HEK293T (cell line): ENCODE measurements at places on chromosomes 3 and 15.

GRCh38 chr15:72502220-72502809, 28.2 kb downstream of the ARIH1 start:
- no peak for DNase-seq

GRCh38 chr3:50347187-50347813, 1.8 kb upstream of the ZMYND10 start:
- DNase-seq: peak; percentile 66

DNA sequence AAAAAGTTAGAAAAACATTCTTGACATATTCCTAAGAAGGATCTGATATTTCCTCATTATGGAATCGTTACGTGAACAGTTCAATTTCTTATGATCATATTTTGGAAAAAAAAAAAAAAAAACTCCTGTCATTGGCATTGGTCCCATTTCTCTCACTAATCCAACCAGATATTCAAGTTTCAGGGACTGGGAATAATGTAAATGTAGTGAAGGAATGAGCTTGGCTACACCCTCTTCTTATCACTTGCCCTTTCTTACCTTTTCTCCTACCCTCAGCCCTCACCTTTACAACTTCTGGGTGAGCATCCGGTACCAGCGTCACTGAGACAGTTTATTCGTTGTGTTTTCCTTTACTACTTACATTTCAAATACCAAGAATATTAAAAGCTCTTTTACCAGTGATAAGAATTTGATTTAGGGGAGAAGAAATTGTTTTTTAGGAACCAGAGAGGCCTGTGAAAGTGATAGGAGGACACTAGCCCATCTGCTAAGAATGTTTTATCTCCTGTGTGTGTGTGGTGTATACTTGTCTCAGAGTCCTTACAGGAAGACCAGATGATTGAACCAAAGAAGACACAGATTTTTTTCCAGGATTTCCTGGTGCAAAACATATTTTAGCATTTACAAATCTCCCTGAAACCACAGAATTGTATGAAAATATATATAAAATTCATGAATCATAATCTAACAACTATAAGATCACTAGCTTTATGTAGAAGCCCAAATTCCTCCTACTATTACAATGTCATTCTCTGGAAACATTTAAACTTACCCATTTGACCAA, 946.7 kb downstream of the ZPLD1 start:
- no peak for DNase-seq

GRCh38 chr3:10004506-10004905, 17.9 kb upstream of the EMC3 start:
- no peak for DNase-seq

- no peak for DNase-seq
These were observed 11.5 kb upstream of the BUB1B start for GRCh38 chr15:40149339-40149738.

- DNase-seq: no peak
These were observed 16.4 kb downstream of the KLF13 start for GRCh38 chr15:31342781-31343626.

DNA sequence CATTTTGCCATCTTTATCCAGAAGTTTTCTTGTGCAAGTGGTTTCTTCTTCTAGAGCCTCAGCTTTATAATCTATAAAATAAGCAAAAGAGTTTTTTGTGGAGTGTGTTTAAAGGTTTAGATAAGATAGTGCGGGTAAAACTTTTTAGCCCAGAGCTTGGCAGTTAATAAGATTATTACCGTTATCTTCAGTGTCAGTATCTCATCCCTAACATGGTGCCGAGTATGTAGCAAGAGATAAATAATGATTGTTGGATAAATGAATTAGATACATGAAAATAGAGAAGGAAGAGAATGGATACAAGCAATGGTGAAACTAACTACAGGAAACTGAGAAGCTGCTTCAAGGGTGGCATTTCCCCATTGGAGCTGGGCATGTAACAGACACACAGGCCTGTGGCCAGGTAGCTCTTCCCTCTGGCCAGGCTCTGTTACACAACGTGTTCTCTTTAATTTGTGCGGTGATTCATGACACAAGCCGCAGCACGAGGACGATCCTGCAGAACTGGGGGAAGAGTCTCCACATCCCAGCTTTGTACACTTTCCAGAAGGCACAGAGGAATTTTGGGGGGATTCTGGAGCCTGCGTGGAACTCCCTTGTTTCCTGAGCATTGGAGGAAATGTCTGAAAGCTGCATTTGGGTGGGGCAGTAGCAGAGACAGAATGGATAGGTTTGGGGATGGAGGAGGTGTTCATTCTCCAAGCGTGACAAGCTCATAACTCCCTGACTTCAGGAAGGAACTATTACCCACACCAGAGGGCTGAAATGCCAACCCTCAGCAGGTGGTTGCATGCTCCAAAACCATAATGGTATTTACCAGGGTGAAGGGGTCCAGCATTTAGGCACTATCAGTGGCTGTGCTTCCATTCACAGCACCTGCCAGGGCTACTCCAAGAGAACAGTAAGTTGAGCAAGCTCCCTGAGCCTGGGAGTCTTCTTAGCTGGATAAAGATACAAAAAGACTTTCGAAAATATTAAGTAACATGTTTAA, 14.2 kb upstream of the ST6GAL1 start:
- DNase-seq: no peak

- DNase-seq: no peak
These were observed 7.6 kb downstream of the SCG3 start for GRCh38 chr15:51688863-51689262.

GRCh38 chr15:99385865-99386264, 134.6 kb downstream of the LRRC28 start:
- no peak for DNase-seq

DNA sequence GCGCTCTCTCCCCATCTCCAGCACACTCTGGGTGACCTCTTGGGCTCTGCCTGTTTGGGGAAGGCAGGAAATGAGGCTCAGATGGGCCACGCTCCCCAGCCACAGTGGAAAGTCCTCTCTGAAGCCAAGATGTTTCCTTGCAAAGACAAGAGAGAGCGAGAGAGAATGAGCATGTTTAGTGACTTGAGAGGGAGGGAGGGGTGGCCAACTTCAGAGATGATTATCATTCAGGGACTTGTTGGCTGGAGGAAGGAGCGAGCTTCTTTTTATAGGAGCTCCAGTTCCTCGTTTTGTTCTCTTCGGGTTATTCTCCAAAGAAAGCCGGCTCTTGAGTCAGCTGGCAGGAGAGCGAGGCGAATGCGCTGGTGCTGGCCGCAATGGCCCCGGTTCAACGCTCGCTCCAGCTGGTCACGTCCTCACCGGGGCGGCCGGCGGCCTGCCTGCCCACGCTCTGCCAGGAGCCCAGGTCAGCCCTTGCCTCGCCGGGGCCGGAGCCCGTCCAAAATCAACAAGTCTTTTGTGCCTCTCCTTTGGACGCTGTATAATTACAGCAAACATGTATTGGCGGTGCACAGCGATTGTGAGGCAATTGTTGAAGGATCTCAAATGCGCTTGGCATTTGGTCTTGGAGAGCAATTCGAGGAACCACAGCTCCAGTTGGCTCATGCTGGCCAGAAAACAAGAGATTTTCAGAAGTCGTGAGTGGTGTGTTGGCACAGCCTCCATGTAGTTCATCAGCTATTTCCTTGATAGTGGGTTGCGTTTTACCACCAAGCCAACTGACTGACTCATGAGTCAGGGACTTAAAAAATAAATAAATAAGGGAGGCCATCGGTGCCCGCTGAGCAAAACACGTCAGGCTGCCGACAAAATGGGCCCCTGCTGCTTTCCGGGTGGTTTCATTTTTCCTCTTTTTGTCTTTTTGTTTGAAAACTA, 288.6 kb downstream of the UACA start:
- no peak for DNase-seq

- DNase-seq: no peak
These were observed 16.2 kb upstream of the TJP1 start for GRCh38 chr15:29838352-29839010.

DNA sequence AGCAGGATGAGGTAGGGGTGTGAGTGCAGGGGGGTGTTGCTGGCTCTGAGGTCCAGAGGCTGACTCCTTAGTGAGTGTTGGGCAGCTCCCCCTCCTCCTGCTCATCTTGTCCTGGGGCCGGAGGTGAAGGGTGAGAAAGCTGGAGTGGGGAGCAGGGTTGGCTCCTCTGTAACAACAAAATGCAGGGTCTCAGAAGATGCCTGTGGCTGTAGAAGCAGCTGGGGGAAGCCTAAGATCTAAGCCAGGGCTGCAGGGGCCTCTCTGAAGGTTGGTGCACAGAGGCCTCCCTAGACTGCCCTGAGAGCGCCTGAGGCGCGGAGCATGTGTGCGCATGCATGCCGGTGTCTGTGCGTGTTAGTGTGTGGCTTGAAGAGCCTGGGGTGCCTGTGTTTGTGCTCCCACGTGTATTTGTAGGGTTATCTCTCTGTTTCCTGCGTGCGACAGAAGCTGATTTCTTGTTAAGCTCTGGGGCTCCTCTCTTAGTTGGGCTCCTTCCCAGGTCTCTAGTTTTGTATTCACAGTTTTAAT, 5.3 kb upstream of the HDAC11 start:
- no peak for DNase-seq

DNA sequence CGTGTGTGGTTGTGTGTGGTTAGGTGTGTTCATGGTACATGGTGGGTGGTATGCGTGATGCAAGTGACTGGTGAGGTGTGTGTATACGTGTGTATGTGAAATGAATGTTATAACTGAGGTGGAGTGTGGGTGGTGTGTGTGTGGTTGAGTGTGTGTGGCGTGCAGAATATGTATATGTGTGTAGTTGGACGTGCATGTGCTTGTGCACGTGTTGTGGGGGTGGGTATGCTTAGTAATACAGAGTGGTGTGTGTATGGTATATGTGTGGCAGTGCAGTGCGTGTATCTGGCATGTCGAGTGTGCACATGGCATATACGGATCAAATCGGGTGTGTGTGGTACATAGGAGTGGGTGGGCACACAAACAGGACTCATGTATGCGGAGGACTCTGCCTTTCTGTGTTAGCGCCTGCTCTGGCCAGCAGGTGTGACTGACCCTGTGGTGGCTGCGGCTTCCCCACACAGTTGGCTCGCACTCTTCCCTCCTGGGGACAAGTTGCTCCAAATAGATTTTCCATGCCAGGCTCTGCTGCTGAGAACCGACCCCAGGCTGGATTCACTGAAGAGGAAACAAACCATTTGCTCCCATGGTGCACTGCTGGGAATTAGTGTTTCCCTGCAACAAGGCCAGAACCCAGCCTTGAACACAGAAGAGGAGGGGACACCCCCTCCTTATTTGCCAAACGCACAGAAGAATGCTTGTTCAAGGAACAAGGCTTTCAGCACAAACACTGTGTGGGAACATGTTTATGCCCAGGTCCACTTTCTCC, 1.2 kb upstream of the C3orf70 start:
- DNase-seq: no peak

DNA sequence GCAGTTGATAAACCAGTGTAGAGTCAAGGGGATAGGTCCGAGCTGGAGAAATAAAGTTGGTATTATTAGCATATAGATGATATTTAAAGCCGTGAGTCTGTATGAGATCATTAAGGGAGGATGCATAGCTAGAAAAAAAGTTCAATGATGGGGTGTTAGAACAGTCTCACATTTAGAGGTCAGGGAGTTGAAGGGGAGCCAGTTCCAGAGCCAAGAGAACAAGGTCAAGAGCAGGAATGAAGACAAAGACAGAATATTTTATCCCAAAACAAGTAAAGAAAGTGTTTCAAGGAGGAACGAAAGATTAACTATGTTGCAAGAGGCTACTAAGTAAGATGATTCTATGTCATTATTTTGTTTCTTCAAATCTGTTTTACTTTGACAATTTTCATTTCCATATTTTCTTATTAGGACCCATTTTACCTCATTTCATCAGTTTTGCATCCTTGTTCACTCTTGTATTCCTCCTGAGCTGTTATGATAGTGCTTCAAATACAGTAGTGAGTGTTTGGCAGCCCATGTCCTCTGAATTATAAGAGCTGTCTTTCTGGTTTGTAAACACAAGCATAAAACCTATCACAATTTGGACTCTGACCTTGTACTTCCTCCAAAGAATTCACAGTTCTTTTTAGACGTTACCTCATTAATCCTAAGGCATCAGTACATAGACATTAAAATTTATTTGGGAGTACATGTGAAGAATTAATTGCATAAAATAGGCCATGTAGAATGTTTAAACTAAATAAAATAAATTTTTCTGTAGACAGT, 695.7 kb upstream of the NECTIN3 start:
- no peak for DNase-seq

DNA sequence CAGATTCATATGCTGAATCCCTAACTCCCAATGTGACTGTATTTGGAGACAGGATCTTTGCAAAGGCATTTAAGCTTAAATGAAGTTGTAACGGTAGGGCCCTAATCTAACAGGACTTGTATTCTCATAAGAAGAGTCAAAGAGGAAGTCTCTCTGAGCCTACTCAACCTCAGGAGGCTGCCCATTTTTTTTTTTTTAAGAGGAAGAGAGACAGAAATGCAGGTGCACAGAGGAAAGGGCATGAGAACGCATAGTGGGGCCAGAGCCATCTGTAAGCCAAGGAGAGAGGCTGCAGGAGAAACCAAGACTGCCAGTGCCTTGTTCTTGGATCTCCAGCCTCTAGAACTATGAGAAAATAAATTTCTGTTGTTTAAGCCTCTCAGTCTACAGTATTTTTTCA, 28.4 kb downstream of the ZNF860 start:
- no peak for DNase-seq

DNA sequence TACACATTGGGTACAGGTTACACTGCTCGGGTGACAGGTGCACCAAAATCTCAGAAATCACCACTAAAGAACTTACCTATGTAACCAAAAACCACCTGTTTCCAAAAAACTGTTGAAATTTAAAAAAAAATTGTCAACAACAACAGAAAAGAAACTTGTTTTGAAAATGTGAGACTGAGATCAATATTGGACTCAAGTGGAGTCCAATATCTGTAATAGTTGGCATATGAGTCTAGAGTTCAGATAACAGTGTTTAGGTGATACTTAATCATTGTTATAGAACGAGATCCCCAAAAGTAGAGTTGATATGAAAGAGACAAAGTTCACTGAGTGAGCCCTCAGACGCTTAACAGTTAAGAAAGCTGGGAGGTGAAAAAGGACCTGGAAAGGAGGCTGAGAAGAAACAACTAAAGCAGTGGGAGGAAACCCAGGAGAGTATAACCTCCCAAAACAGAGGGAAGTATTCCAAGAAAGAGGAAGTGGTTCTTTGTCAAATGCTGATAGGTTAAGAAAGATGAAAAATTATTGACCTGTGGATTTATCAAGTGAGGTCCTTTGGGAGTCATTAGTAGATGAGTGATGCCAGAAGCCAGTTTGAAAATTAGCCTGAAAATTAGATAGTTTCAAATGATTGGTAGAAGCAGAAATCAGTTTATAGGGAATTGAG, 388.6 kb upstream of the DPH6 start:
- DNase-seq: no peak

GRCh38 chr3:88589138-88589537, 439.4 kb downstream of the C3orf38 start:
- DNase-seq: peak; percentile 4

DNA sequence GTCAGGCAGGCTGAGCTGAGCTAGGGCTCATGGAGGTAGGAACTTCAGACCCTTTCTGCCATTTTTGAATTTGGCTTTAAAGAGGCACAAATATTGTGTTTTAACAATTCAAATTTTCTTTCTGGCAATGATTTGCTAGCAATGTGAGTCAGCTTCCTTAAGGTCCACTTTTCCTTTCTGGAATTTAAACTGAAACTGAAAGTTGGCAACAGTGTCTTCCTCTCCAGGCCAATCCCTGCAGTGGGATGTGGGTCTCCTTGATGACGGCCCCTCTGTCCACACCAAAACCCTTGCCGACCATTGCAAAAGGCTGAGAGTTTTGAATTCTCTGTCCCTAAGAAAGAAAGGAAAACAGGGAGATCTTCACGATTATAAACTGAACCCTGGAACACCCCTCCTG, 27.1 kb downstream of the RPSA start:
- no peak for DNase-seq

- DNase-seq: no peak
These were observed 45.2 kb downstream of the GASK1A start for GRCh38 chr3:43024181-43024885.
